T-helper 22 cell (primary cell): ENCODE measurements at places on chromosomes 16 and 17.

DNA sequence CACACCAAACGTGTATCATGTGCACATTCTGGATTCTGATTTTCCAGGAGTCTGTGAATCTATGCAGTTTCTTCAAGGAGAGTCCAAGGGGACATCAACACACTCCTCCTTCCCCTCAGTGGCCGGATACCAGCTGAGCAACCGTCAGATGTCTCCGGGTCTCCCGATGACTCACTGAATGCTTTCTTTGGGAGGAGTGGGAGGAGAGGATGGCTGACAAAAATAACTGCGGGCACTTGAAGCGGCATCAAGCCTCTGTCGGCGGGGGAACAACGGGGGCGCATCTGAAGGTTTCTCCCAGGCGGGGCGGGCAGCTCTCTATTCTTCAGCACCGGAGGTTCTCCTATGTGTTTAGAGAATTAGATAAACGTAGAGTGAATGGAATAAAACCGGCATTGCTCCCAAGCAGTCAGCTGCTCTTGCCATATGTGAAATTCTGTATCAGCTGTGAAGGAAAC, 24.6 kb upstream of the LRRC75A start:
- no peak for DNase-seq

DNA sequence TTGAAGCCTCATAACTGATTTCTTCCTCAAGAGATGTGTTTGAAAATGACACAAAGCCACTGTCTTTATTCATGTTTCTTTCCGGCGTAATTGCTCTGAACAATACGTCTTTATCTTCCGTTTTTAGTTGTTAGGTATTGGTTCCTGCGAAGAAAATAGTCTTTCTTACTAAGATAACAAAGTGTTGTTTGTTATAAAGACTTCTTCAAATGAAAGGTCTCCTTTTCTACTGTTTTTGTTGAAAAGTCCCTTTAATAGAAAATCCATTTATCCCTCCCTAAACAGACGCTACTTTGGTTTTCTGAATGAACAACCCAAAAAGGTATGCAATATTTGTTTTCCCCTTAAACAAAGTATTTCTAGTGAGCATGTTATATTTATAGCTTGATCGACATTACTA, 469.1 kb downstream of the KCNJ18 start:
- no peak for DNase-seq

DNA sequence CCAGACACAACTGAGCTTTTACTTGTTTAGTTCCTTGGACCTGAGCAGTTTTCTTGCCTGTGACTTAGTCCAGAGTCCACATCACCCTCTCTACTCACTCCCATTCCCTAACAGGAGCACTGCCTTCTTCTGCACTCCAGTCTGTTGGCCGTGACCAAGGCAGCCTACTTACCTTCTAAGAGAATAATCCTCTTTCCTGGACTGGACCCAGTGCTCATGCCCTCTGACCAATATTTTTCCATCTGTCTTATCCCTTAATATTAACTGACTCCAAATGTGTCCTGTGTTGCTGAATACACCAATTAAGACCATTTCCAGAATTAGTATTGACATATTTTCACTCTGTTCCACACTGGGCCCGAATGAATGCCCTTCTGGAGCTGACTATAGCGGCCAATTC, 681.0 kb upstream of the KIF2B start:
- DNase-seq = no peak

- DNase-seq = no peak
Measured at GRCh38 chr17:42025936-42026335, 6.0 kb downstream of the NKIRAS2 start.

- no peak for DNase-seq
Measured at GRCh38 chr16:85950136-85950918, 51.4 kb downstream of the IRF8 start.

- DNase-seq = peak; percentile 33
Measured at GRCh38 chr16:83826146-83826913, 18.6 kb downstream of the HSBP1 start.

GRCh38 chr17:34081269-34081668, 173.8 kb upstream of the CCL2 start:
- no peak for DNase-seq

DNA sequence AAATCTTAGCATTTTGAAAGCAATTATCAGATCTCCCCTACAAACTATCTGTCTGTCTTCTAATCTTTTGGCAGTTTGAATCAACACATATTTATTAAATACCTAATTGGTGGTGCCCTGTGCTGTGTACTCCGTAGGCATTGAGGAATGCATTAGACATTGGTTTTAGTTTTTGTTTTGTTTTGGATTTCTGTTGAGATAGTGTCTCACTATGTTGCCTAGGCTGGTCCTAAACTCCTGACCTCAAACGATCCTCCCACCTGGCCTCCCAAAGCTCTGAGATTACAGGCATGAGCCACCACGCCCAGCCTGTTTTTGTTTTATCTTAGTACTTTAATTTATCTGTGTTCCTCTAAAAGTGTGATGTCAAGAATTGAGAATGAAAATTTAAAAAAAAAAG, 124.8 kb upstream of the RBL2 start:
- DNase-seq = no peak

GRCh38 chr16:8808613-8809353, 11.1 kb downstream of the PMM2 start:
- no peak for DNase-seq

- DNase-seq = no peak
Measured at GRCh38 chr16:48978501-48978900, 303.1 kb downstream of the CBLN1 start.

DNA sequence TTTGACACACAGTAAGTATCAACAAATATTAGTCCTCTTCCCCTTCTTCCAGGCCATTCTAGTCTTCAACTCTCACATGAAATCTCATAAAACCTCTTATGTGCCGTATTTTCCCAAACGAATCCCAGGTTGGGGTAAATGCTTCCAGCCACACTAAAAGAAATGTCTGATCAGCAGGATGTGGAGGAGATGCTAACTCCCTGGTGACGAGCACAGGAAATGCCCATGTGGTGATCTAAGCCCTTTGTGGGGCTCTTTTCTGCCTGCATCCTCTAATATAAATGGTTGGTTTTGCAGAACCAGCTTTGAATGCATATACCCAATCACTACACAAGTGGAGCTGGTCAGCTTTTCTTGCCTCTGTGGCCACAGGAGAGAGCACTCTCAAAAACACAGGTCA, 498.2 kb upstream of the ERCC4 start:
- DNase-seq = no peak

DNA sequence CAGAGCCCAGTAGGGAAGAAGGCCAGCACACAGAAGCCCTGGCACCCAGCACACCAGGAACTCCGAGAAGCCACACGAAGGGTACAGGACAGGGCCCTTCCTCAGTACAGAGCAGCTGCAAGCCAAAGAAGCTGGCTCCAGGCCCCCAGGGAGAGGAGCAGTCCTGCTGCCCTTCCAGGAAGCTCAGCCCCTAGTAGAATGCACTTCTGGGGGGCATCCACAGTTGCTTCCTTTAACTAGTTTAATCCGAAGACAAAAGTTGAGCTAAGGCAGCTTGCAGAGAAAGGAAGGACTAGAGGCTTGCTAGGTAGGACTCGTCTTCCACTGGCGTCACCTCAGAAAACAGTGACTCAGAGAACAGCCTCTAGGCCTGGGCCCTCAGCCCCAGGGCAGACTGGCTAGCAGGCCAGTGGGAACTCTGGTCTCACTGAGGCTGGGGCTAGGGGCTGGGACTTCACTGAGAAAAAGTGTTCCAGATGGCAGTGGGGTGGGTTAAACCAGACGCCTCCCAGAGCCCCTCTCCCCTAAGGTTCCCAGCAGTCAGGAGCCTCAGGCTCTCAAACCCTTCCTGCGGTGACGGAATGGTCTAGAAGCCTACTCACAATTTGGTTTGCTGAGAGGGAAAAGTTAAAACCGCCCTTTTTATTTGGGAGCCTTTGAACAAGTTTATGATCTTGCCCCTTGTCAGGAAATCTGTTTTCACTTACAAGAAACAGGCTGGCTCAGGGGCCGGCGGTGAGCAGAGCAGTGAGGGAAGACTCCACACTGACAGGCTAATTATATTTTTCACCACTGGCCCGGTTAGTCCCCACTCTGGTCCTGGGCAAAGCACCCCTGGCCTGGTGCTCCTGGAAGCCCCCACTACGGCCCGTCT, 41.4 kb downstream of the ACTG1 start:
- no peak for DNase-seq

DNA sequence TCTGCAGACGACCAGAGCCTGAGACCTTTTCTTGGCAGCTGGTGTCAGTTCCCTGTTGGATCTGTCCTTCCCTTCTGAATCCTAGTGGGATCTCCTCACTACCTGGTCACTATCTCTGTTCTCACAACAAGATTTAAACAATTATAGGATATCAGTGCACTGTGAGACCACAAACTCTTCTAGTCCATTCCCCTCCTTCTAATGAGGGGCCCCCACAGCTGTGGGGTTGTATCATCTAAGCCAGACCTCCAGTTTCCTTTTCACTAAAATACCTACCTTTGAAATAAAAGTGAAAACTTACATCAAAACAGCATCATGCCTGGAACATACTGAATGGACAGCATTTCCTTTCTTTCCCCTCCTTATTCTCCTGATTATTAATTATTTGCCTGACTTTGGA, 233.2 kb downstream of the PRKCA start:
- DNase-seq = no peak

GRCh38 chr17:29667969-29668368, 45.3 kb upstream of the CORO6 start:
- DNase-seq = no peak

GRCh38 chr16:72162105-72162692, 9.8 kb downstream of the PMFBP1 start:
- no peak for DNase-seq

- no peak for DNase-seq
Measured at GRCh38 chr16:81774348-81774747, 4.7 kb upstream of the PLCG2 start.

GRCh38 chr17:44372036-44372435, 8.4 kb upstream of the FAM171A2 start:
- no peak for DNase-seq

DNA sequence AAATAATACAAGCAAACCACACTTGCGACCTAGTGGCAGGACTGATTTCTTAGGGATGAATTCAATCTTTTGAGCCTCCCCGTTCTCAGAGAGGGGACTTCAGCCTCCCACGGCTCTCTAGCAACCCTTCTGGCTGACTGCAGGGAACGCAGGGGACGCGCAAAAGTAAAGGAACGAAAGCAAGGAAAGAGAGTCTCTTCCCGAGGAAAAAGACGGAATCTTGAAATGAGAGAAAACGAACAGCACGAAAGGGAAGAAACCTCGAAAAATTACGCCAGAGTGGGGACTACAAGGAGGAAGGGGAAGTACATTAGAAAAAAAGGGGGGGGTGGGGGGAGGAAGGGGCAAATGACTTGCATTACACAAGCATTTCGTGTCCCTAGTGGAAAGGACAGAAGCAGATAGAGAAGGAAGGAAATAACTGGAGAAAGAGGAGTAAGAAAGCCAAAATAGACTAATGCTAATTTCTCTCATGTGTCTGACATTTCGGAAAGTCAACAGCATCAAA, 1.2 kb downstream of the GRB2 start:
- peak; percentile 23 for DNase-seq

DNA sequence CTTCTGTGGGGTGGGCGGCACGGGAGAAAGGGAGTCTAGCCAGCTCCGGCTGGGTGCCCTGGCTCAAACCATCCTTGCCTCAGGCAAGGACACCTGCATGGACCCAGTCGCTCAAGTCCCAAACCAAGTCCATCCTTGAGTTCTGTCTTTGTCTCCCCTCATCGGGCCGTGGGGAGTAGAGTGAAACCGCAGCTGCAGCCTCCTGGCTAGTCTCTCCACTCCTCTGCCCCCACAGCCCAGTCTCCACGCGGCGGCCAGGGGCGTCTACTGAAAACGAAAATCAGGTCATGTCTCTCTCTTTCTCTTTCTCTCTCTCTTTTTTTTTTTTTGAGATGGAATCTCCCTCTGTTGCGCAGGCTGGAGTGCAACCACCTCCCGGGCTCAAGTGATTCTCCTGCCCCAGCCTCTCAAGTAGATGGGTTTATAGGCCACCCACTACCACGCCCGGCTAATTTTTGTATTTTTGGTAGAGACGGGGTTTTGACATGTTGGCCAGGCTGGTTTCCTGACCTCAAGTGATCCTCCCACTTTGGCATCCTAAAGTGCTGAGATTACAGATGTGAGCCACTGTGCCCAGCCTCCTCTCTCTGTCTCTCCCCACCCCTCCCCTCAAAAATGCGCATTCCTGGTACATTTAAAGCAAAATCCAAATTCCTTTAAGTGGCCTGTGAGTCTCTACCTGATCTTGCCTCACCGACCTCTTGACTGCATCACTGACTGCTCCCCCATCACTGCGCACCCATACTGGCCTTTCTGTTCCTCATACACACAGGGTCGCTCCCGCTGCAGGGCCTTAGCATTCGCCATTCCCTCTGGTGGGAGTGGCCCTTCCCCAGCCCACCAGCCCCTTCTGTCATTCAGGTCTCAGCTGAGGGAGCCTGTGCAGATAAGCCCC, 17.7 kb upstream of the RMI2 start:
- no peak for DNase-seq

DNA sequence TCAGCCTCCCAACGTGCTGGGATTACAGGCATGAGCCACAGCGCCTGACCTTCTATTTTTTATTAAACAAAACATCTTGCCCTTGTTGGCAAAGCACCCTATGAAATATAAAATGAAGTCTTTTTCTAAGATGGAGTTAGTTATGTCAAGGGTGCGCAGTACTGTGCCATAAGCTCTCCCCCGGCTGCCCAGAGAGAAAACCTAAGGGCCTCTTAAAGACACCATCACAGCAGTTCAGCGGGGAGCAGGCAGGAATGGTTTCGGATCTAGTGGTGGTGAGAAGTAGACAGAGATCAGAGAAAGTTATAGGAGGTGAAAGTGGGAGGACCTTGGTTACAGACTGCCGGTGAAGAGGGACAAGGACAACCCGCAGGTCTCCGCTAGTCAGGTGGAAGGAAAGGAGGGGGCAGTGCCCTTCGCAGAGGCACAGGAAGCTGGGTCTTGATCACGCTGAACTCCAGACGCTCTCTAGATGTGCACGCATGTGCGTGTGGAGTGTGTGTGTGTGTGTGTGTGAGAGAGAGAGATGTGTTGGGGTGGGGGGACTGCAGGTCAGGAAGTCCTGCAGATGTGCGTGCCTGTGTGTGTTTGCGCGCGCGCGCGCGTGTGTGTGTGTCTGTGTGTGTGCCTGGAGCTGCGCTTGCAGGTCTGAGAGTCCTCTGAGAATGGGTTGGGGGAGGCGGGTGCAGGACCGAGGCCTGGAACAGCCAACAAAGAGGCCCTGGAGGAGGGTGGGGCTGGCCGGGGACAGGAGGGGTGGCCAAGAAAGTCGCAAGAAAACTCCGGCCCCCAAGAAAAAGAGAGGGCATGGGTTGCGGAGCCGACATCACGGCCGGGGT, 748 bp upstream of the CMTM3 start:
- peak; percentile 69 for DNase-seq

DNA sequence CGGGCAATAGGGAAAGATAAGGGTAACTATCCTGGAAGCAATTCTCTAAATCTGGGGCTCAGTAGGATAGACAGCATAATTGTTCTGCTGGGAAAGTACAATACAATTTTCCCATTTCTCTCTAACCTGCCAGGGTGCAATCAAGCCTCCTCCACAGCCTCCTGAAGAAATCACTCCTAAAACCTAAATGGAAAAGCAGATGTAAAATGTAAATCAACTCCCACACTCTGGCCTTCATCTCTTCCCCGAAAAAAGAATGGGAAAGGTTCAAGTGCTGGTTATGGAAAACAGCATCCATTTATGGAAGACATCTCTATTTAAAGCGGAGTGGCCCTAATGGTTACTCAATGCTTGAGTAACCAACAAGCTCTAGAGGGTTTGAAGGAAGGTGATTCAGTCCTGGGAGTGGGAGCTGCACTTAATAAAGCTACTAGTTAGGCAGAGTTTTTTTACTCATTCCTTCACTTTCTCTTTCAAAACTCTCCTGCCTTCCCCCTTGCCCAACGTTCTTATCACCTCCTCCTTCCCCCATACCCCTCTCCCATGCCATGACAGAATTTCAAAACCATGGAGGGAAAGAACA, 5.1 kb downstream of the MMD start:
- no peak for DNase-seq
